Activated T-helper 1 cell treated with anti-CD3 and anti-CD28 coated beads, Interleukin-2, amount 50 U/mL, for 16 hours (primary cell): ENCODE measurements at places on chromosomes 1 and 21.

DNA sequence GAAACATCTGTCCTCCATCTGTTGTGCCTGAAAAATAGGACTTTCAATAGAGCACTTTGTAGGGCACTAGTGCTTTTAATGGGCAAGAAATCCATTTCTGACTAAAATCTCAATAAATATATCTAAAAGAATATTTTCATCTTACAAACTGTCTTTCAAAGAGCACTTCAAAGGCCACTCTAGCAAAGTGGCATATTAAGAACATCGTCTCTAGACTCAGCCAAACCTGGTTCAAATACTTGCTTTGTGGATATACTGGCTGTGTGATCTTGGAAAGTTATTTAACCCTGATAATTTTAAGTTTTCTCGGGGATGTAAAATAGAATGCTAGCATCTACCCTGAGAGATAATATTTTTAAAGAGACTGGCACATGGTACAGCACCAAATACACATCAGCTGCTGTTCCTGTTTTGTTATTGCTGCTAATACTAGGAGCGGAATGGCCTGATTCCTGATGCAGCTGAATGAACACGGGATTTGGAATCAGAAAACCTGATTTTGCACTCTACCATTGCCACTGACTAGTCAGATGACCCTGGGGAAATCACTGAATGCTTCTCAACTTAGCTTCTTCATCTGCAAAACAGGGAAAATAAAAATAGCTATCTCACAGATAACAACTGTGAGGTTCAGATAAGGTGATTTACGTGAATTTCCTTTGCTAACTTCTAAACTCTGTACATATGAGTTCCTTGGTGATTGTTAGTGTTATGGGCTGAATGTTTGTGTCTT is 25.2 kb upstream of the LRRC8C start:
- DNase-seq: no peak

DNA sequence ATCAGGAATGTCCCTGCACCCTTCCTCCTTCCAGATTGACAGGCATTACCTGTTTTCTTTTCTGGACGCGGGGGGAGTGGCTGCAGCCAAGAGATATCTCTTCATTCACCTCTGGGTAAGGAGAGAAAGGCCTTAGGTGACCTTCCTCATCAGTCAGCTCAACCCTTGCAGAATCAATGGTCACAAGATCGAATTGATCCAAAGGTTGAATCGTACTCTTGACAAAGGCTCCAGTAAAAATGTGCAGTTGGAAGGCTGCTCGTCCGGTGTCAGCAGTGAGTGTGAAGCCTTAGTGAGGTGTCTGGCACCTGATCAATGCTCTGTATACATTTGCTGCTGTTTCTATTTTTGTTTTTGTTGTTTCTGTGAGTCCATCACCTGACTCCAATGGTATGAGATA is 282.6 kb upstream of the AJAP1 start:
- no peak for DNase-seq

DNA sequence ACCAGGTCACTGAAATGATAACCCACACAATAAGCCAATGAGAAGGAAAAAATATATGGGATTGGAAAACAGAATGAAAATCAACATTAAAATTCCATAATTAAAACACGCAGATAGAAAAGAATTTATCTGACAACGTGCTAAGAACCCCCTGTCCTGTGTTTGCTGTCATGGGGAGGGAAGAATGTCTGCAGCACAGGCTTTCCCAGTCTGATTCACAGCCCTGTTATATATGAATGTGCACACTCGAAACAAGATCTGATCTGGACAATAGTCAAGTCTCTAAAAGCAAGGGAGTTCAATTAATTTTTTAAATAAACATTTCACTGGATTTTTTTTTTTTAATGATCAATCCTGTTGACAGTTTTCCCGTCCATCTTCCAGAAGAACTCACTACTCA is 220.0 kb downstream of the RERE start:
- no peak for DNase-seq

DNA sequence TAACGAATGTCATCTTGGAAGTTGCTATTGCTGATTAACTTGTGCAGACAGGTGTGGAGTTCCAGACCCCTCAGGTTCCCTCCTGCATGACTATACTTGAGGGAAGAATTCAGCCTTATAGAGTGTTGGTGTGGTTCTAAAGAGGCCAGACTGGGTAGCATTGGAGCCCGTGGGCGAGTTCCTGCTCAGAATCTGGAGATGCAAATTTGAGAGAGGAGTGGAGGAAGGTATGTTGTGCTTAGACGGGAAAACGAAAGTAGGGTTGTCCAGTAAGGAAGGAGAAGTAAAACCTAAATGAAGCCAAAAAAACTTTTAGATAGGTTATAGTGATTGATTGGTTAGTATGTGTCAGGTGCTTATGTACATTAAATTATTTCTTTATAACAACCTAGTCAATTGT is 79.2 kb downstream of the ZNF326 start:
- no peak for DNase-seq

DNA sequence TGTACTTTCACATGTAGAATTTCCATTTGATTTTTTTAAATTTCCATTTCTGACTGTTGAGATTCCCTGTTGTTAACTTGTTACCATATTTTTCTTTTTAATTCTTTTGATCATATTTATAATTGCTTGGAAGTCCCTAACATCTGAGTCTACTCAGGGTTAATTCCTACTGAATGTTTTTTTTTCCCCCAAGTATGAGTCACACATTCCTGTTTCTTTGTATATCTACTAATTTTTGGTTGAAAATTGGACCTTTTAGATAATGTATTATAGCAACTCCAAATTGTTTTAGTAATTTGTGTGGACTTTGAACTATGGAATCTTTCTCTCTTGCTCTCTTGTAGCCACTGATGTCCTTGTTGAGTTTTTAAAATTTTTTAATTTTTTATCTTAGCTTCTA is 54.6 kb downstream of the STXBP3 start:
- DNase-seq: no peak

DNA sequence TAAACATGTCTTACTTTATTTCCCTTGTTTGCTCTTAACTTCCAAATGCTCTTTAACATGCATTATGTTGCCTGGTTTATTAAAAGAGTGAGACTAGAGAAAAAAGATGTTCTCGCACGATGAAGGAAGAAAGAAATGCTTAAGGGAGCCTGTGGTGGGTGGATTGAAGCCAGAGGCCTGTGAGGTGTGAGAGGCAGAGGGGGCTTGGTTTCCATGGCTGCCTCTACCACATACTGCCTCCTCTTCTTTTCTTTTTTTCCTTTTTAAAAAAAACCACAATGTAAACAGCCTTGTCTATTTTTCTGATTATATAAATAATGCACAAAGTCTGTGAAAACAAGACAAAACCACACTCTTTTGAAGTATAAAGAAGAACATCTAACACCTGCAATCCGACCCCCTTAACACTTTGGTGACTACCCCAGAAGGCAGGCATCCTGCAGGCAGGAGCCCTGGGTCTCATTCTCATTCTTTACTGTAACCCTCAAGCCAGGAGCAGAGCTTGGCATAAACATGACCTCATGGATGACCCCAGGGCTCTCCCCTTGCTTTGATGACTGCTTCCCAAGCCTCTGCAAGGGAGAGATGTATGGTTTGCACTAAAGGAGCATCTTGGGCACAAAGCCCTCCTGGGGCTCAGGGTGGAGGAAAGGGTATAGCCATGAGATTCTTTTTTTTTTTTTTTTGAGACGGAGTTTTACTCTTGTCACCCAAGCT is 10.1 kb upstream of the PARP1 start:
- DNase-seq: no peak

- DNase-seq: no peak
Observed at GRCh38 chr1:59011663-59012062, 227.8 kb upstream of the JUN start.

DNA sequence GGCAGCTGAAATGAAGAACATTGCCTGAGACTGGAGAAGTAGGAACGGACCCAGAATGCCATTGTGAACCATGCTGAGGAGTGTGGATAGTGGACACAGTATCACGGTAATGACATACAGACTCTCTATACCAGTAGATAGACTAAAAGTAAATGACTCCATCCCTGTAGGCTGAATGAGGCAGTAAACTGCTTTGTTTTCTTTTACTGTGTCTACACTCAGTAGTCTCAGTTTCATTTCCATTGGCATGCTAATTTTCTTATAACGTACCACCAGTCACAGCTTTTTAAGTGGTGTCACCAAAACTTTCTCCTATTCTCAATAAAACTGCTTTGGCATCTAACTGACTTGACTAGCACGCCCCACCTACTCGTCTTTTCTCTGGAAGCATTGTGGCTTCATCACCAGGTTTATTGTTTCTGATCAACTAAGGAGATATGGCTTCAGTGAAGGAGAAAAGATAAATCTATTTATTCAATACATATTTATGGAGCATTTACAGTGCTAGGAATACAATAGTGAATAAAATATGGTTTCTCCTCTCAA is 8.4 kb upstream of the ZNF697 start:
- no peak for DNase-seq

GRCh38 chr21:46661642-46662366 is 26.3 kb downstream of the PRMT2 start:
- DNase-seq: no peak

DNA sequence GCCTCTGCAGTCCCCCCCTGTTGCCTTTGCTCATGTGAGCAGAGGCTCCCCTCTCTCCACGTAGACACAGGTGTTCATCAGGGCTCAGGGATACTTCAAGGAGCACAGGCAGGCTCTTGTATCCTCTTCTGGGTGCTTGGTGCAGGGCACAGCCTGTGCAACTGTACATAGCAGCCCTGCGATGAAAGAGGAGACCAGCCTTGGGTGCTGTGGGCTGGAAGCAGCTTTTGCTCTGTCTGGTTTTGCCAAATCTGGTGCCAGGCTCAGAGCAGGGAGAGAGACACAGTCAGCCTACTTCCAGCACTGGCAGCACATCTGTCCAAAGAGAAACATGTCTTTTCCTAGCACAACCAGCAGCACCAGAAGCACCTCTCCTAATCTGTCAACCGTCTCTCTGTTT is 132.1 kb downstream of the ETS2 start:
- no peak for DNase-seq

GRCh38 chr1:20228314-20228825 is 42.1 kb upstream of the PLA2G2C start:
- no peak for DNase-seq

GRCh38 chr21:38851101-38851500 is 45.4 kb downstream of the ETS2 start:
- no peak for DNase-seq

- DNase-seq: no peak
Observed at GRCh38 chr1:174447866-174448530, at the start of gene GPR52. GPR52 (plus strand) TSS chr1:174447964; CDS start chr1:174448112, 148 bp downstream.

GRCh38 chr21:43861706-43862105 is 3.3 kb upstream of the AGPAT3 start:
- no peak for DNase-seq

DNA sequence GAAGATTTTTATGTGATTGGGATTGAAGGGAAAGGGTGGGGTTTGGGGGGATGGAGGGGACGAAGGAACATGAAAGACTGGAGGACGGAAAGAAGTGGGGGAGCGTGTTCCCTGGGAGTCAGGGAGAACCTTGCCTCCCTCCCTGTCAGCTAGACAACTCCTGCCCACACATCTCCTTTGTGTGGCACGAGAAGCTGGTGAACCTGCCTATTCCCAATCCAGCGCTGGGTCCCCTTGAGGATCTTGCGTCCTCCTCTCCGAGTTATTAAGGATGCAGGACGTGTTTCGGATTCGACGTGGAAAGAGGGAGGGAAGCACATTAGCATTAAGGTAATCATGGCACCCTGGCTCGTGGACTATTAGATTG is 1.4 kb downstream of the LRRC7 start:
- DNase-seq: no peak

DNA sequence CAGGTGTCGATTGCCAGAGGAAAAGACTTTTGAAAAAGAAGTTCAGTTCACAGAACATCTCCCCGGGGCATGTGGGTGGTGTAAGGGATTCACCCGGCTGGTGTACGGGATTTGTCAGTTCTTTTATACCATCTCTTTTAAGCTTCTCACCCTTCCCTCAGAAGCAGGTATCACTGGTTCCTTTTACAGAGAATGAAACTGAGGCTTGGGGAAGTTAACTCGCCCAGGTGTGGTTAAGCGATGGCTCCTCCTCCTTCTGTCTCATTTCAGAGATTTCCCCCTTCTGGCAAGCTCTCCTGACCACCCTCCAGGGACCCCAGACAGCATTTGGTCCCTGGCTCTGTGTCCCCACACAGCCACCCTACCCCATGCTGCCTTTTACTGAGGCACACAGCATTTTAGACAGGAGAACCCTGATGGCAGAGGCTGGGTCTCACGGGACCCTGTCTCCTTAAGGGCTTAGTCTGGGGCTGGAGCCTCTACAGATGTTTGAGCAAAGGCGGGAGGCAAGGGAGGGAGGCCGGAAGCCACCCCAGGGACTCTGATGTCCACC is 2.8 kb upstream of the ECE1 start:
- peak; percentile 21 for DNase-seq

DNA sequence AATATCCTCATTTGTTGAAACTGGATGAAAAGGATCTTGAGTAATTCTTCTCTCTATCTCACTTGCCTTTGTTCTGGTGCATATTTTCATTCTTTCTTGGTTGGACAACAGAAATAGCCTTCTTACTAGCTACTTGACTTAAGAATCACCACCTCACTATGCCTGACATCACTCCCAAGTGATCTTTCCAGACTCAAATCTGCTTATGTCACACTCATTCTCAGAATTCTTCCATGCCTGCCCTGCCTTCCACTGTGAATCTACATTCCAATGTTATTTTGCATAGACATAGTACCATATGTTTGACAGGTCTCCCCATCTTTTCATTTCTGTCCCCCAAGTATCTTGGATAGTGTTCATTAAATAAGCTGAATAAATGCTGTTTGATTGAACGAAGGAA is 78.5 kb upstream of the DPYD start:
- DNase-seq: no peak

DNA sequence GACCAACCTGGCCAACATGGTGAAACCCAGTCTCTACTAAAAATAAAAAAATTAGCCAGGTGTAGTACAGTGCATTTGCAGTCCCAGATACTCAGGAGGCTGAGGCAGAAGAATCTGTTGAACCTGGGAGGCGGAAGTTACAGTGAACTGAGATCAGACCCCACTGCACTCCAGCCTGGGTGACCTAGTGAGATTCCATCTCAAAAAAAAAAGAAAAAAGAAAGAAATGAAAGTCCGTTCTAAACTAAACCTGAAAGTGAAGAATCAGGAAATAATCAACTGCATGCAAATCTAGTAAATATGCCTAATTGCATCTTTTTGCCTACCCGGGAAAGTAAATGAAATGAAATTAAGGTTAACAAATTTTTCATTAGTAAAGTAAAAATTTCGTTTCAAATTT is 99.6 kb downstream of the ZZZ3 start:
- DNase-seq: no peak

DNA sequence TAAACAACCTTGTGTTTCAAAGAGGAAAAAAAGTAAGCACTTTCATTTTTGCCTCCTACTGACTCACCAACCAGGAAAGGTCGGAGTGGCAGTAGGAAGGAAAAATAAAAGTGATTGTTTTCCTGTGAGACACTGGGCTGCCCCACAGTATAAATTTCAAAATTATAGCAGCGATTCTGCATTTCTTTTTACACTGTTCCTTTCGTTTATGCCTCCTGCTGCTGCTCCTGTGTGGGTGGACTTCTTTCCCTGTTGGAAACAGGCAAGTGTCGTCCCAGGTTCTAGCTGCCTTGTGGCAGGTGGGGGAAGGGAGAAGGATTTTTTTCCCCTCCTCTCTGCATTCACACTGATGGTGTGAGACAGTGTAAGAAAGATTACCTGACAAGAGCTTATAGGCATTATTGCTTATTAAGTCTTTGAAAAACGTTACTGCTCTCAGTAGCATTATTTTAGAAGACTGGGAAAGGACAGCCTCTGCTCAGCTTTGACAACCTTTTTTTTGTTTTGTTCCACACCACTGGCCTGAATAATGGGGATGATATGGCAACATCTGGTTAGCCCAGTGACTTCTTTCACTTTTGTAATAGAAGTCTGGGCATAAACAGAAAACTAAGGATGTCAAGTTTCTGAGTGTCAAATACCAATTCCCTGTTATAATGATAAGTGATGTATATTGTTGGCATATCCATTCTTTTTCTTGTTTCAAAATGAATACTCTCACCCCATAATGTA is 77.9 kb downstream of the NEK7 start:
- DNase-seq: no peak
